ENCODE measurements at places on chromosomes 11 and 22.

- no peak for DNase-seq
These were observed 10.6 kb downstream of the PLET1 start for GRCh38 chr11:112249871-112250610.

GRCh38 chr11:104464691-104465090 lies 300.7 kb upstream of the PDGFD start:
- no peak for DNase-seq

GRCh38 chr11:119496997-119497396 lies 74.0 kb upstream of the THY1 start:
- DNase-seq = no peak

DNA sequence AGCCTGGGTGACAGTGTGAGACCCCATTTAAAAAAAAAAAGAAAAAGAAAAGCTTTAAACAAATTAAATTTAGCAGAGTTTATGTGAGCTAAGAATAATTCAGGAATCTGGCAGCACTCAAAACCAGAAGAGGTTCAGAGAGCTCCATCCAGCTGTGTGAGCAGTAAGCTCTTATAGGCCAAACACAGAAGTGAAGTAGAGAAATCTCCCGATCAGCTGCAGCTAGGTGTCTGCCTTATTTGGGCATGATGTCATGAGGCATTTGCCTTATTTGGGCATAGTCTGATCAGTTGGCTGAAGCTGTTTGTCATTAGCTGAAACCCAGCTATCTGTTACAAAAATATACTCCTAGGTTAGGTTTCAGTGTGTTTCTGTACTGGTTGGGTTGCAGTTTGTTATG lies 8.2 kb downstream of the MS4A15 start:
- no peak for DNase-seq

- no peak for DNase-seq
These were observed 36.6 kb upstream of the NECTIN1 start for GRCh38 chr11:119765628-119766027.
